ENCODE measurements at places on chromosomes 7 and 10.

DNA sequence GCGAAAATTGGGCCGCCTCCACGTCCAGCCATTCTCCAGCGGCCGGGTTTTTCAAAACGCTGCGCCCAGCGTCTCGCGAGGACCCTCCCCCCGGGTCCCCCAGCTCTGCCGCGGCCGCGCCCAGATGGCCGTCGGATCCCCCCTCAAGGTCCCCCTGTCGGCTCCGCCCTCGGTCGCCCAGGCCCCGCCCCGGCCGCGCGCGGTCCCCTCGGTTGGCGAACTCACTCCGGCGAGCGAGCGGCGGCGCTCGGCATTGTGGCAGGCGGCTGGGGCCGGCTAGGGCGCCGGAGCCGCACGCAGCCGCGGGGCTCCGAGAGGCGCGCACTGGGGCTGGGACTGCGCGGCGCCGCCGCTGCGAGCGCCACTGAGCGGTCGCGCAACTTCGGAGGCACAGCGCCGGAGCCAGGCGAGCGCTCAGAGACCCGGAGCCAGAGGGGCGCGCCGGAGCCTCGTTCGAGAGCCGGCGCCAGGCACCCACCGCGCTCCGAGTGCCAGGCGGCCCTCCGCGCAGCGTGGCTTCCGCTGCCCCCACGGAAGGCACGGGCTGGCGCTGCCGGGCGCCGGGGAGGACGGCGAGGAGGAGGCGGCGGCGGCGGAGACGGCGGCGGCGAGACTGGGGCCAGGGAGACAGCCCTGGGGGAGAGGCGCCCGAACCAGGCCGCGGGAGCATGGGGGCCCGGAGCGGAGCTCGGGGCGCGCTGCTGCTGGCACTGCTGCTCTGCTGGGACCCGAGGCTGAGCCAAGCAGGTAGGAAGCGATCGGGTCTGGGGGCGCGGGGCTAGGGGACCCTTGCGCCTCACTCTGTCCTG is at the start of gene UNC5B:
TSS of gene UNC5B (plus strand) at position 253 of the 809 bp plus-strand sequence. CDS start at position 669, 416 bp downstream.
- DNase-seq, result peak; percentile 11

- DNase-seq, result no peak
Measured at GRCh38 chr10:54194806-54195205, 606.2 kb downstream of the PCDH15 start.

GRCh38 chr7:67644151-67644550 is 647.5 kb downstream of the TYW1 start:
- DNase-seq, result no peak

GRCh38 chr10:25142116-25142864 is 32.5 kb upstream of the GPR158 start:
- no peak for DNase-seq

DNA sequence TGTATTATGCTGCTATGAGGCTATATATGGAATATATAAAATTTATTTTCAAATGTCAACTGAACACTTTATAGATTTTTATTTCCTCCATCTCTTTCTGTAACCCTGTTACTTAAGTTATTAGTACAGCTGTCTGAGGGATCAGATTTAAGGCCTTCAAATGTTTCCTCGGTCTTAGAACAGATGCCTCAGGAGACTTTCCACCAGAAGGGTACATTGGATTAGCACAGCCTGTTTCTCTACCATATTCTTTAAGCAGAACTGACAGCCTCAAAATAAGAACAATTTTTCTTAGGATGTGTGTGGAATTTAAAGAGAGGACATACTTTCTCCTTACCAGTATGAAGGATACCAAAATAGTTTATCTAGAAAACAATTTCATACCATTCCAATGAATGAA is 53.0 kb upstream of the HGF start:
- no peak for DNase-seq

DNA sequence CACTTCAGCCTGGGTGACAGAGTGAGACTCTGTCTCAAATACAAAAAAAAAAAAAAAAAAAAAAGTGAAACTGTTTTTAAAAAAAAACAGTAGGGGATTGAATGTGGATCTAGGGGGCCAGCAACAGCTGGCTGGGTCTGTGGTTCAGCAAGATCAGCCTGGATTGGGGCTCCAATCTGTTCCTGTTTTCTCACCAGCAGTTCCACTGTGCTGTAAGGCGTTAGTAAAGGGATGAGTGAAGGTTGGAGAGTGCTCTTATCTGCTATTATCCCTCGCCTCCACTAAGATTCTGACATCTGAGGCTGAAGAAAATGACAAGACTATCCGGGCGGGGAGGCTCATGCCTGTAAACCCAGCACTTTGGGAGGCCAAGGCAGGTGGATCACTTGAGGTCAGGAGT is 41.6 kb upstream of the GTF2IRD1 start:
- DNase-seq, result no peak

- DNase-seq, result no peak
Measured at GRCh38 chr7:2826771-2827170, 17.3 kb downstream of the GNA12 start.

- no peak for DNase-seq
Measured at GRCh38 chr10:100735337-100736143, 9.8 kb upstream of the PAX2 start.

DNA sequence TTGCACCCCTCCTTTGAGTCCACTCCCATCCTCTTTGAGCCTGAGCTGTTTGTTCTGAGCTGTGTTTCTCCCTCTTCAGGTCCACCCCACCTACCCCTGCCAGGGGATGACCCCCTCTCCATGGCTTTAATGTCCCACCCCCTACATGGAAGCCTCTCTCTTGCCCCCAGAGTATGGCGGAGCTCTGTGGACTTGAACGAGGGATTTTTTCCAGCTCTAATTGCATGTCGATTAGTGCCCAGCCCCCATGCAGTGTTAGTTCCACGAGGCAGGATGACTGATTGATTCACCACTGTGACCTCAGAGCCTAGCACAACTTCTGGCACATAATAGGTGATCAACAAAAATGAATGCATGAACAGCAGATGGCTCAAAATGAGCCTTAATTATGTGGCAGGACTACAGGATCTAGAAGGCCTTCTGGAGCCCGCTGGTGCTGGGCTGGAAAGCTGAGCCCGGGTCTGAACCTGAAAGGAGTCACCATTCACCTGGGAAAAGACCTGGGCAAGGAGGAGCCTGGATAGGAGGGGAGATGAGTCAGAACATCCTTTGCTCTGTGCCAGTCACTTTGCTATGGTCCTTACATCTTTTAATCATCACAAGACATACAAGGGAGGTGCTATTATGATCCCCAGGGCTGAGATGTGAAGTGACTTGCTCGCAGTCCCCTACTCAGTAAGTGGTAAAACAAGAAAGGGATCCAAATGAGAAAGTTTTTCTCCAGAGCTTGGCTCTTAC is 17.1 kb upstream of the SLC18A2 start:
- no peak for DNase-seq

GRCh38 chr10:125299461-125299860 is 139.1 kb upstream of the CTBP2 start:
- DNase-seq, result no peak

GRCh38 chr7:93055543-93056107 is 62.2 kb downstream of the SAMD9 start:
- no peak for DNase-seq

DNA sequence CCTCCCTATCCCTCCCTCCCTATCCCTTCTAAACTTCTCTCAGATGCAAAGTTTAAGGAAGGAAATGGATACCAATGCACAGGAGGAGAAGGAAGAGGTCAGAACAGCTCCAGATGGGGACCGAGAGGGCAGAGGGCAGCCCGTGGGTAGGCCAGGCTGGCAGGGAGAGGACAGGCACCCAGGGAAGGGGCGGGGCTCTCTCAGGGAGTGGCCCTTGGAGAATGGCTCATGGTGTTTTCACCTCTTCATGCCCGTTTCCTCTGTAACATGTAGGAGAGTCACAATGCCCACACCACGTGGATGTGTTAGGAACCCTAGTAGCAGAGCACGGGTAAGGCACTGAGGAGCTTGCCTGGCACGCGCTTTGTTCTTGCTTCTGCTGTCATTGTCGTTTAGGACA is 264.5 kb downstream of the CELF2 start:
- no peak for DNase-seq

- DNase-seq, result no peak
Measured at GRCh38 chr10:79247373-79248137, 99.7 kb upstream of the PPIF start.

GRCh38 chr7:31171984-31172383 is 119.9 kb downstream of the ADCYAP1R1 start:
- no peak for DNase-seq

- no peak for DNase-seq
Measured at GRCh38 chr7:33129806-33130153, 416 bp downstream of the BBS9 start.

- DNase-seq, result no peak
Measured at GRCh38 chr10:111087968-111088505, 11.2 kb downstream of the ADRA2A start.

- DNase-seq, result no peak
Measured at GRCh38 chr10:69636273-69636575, 6.2 kb downstream of the FAM241B start.

GRCh38 chr7:69739190-69739589 is 140.9 kb downstream of the AUTS2 start:
- no peak for DNase-seq

DNA sequence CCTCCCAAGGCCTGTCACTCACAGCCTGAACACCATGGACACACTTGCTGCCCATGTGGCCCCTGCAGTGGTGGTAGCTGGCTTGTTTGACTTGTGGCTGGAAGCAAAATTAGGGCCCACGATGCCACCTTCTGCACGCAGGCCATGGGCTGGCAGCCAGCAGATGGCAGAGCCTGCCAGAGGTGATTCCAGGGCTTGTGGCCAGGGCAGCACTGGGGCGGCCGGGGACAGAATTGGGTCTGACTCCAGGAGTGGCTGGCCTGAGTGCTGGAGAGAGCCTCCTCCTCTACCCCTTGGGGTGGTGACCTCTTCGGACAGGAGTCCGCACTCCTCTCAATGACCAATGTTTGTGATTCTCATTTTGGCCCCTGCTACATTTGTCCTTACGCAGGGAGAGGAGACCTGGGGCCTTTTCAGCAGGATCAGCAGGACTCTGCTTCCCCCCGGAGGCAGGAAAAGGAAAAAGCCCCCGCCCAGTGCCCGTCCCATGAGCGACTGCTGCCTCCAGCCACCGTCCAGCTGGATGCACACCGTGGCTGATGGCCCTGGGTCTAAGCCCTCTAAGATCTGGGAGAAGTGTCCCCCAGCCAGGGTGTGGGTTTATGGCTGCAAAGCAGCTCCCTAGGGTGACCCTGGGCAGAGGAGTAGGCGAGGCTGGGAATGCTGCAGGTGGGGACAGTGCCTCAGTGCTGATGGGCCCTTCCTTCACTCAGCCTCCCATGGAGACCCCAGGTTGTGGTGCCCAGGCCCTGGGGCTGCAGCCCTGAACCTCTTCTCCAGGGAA is 26.5 kb downstream of the DNAJB12 start:
- DNase-seq, result no peak

GRCh38 chr7:116862234-116862950 is at the start of gene CAPZA2:
TSS of gene CAPZA2 (plus strand) at chr7:116862587. CDS start at chr7:116862612, 25 bp downstream.
- DNase-seq, result peak; percentile 90

DNA sequence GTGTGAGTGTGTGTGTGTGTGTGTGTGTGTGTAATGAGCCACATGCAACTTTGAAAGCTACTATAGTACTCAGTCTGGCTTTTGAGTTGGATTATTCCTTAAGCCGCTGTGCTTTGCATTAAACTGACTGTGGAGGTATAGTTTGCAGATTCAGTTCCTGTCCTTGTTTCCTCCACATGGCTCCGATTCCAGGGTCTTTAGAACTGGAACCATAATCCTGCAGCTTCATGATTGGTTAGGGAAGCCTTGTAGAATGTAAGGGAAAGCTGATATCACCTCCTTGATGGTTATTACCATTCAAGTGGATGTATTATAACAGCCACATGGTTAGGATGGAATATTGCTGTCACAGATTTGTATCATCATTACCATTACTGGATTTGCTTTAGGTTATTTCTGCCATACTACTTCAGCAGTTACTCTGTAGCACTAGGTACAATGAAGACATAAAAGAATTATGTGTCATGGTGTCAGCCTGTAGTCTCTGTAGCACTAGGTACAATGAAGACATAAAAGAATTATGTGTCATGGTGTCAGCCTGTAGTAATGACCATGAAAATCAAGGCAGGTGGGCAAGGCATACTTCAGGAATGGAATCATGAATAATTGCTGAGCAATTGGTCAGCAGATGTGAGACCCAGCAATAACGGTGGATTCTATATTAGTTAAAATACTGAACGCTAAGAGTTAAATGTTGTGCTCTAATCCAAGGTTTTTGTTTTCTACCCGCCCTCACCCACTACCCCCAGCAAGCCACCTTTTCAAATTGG is 275.1 kb upstream of the FZD1 start:
- DNase-seq, result no peak

DNA sequence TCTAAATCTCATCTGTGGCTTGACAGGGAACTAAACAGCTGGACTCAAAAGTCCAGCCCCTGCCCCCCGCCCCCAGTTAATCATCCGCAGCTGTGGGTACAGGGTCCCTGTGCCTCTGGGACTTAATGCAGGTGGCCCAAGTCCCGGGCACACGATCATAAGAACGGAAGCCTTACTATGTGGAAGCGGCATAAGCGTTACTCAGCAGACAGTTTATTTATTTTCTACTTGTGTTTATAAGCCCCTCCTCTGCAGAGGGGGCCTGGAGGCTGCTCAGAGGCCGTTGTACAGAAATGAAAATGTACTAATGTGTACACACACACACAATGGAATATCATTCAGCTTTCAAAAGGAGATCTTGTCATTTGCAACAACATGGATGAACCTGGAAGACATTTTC is 158.0 kb upstream of the TNS3 start:
- DNase-seq, result no peak

DNA sequence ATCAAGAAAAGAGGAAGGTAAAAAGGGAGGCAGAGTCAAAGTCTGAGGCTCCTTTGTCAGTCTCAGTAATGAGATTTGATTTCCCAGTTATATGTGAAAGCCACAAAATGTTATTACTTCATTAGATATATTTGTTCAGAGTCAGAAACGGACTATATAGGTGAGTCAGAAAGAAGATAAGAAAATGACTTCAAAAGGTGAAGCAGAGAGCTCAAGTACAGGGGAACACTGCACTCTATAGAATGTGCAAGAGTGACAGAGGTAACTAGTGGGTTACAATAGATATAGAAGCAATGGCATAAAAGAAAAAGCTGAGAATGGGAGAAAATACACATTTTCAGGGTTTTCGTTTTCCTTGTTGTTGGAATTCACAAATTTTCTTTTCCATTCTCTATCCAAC is 43.3 kb downstream of the DGKB start:
- DNase-seq, result no peak

DNA sequence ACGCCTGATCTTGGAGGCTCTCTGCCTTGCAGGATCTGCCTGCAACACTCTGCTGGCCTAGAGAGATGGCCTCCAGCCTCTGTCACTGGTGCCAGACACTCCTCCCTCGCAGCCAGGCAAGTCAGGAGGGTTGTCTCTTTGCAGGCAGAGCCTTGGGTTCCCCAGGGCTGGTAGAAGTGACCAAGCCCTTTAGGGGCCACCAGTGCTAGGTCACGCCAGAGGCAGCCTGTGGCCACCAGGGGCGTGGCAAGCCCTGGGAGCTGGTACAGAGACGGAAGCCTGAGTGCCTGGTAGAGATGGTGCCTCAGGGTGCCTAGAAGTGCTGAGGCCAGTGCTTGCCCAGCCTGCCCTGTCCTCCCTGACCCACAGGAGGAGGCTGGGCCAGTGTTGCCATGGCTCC is 9.1 kb downstream of the ADCYAP1R1 start:
- no peak for DNase-seq

Data from stimulated activated CD8-positive, alpha-beta memory T cell treated with anti-CD3 and anti-CD28 coated beads, Interleukin-7, amount 100 ng/mL, for 1 hour (primary cell).